ENCODE measurements at places on chromosomes 12 and 14. TPM values are rescaled to one million over a fixed set of nuclear protein-coding genes. Genes with fewer than 3 reads are reported as not detected.

- no peak for DNase-seq
Measured at GRCh38 chr14:38860530-38860929, 242.5 kb downstream of the SEC23A start.

- no peak for DNase-seq
Measured at GRCh38 chr12:111014547-111014946, 94.2 kb upstream of the MYL2 start.

DNA sequence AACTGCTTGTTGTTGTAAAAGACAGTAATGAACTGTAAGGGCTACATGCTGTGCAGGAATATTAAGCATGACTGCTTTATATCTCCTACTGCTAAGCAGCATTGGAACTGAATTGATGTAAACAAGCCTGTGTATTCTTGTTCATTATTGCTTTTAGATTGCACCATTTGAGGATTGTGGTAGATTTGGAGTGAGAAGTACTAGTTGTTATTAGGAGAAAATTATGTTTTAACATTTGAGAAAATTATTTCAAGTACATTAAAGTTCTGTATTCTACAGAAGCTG is 212.7 kb downstream of the ERC1 start:
- no peak for DNase-seq

DNA sequence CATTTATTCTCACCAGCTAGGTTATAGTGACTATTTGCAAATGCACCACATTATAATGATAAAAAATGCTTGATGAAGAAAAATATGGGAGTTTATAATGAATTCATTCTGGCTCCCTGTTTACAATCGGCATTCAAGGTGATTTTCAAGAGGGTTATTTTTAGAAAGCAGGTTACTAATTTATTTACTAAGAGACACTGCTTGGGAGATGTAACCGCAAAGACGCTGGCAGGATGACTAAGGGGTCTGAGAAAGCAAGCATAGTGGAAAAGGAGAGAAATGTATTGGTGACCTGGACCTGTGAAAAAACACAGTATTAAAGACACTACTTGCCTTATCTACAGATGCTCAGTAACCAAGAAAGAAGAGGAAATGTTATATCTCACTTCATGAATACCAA is 13.3 kb upstream of the PITPNM2 start:
- DNase-seq = no peak

DNA sequence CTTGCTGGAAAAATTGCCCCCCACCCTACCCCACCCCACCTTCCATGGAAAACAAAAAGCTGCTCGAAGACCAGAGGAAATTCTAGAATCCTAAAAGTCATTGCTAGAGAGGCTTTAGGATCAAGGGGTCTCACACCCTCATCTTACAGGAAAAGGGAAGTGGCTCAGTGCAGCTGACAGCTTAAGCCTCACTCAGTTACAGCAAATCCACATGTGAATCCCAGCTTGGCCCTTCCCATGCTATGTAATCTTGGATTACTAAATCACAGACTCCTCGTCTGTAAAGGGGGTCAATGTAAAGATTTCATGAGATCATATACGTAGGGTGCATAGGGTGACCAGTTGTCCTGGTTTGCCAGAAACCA is 25.9 kb downstream of the CMKLR1 start:
- no peak for DNase-seq

GRCh38 chr14:73887694-73888459 is 1.2 kb downstream of the ZNF410 start:
- DNase-seq = no peak

DNA sequence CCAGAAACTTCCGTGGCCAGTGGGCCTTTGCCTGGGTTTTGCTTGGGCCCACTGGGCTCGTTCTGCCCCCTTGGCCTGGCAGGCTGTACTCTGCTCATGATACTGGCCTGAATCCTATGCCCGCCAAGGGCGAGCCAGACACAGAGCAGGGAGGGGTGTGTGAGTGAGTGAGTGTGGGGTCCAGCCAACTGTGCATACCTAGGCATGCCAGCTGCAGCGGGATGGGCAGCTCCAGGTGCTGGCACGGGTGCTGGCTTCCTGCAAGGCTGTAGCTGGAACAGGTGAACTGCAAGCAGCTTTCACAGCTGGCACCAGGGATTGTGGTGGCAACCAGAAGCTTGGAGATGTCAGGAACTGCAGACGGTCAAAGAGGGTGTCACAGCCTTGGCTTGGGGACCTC is 1276.4 kb downstream of the SLC16A7 start:
- DNase-seq = no peak

GRCh38 chr14:101350021-101350420 is 211.3 kb upstream of the DIO3 start:
- no peak for DNase-seq

DNA sequence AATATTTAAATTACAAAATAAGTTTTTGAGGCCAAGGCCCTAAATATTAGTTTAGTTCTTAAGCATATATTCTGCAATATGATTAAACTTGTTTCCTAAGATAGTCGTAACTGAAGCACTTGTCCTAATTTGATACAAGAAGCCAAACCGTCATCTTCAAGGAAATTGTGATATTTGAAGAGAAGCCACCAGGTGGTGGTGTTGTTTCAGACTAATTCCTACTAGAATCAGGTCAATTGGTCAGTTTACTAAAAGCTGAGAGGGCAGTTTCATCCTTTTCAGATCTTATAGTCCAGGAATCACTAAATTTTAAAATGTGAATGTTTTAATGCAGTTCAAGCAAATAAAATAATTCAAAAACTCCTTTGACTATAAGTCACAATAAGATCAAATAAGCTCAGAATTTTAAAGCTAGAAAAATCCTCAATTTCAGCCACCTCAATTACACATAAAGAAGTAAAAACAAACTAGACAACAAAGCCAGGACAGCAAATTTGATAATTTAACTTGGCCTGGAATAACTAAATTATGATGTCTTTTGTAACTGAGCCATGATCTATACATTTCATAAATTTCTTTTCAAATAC is 7.1 kb upstream of the ARL1 start:
- DNase-seq = peak; percentile 78

GRCh38 chr12:50458606-50459005 is 46.2 kb upstream of the DIP2B start:
- DNase-seq = peak; percentile 70

- DNase-seq = no peak
Measured at GRCh38 chr14:98177551-98177950, 1094.4 kb downstream of the BCL11B start.

DNA sequence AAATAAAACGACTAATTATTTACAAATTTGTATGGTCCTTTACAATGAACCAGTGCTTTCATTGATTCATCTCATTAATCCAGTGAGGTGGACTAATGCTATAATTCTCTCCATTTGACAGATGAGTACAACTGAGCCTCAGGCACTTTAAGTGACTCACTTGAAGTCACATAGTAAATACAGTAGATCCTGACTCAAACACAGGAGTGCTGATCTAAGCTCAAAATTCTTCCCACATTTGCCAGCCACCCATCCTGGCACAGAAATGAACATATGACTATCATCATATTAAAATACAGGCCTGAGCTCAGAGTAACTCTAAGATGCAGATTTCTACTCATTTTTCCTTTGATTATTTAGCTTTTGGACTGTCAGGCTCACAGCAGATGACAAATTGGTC is 30.6 kb downstream of the SLC16A7 start:
- peak; percentile 6 for DNase-seq

DNA sequence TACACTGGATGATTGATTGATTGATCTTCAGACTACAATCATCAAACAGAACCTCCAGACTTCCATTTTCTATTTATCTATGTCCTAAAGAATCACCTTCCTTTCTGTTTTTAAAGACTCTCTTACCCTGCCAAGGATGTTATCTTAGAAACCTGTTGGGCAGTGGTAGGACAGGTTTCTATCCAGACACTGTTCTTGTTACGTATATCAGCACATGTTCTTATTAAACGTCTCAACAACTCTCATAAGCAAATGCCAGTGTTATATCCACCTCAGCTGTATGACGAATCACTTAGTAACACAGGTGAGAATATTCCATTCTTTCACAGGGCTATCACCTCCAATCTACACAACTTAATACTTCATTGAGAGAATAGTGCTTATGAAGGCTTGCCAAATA is 40.2 kb upstream of the RPL10L start:
- DNase-seq = no peak

DNA sequence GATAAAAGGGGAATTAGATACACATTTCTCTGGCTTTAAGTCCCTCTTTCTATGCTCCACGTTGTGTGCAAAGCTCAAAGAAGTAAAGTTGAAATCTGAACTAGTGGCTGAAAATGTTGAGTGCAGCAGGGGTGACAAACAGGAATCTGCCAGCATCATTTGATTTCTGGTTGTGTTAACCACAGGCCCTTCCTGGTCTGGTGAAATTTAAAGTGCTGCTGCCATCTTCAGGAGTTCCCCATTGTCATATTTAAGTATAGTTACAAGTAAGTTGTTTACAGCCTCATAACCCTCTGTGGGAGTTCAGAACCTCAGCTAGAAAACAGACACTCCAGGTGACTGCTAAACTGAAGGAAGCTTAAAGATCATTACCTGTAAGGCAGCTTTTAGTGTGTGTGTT is 90.9 kb upstream of the CCDC196 start:
- no peak for DNase-seq

DNA sequence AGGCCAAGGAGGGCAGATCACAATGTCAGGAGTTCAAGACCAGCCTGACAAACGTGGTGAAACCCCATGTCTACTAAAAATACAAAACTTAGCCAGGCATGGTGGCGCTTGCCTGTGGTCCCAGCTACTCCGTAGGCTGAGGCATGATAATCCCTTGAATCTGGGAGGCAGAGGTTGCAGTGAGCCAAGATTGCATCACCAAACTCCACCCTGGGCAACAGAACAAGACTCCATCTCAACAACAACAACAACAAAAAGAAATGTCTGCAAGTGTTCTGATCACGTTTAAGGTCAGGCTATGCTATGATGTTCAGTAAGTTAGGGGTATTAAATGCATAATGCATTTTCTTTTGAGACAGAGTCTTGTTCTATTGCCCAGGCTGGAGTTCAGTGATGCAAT is 6.7 kb upstream of the PLD4 start:
- DNase-seq = no peak

DNA sequence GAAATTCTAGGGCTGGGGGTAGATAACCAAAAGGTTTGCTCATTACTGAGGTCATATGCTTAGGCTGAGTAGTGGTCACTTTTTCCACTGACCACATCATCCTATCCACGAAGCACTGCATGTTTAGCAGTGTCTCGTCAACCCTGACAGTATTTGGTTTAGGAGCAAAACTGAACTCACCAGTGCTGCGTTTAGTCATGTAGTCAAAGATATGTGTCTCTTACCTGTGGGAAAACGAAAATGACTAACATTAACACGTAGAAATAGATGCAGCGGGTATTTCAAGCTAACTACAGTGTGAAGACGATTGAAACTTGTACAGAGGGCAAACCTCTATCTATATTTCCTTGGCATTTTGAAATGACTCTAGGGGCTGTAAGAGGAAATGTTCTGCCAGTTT is 34.6 kb downstream of the MTHFD1 start:
- peak; percentile 64 for DNase-seq

GRCh38 chr12:52581066-52581465 is 7.4 kb upstream of the KRT74 start:
- no peak for DNase-seq

- no peak for DNase-seq
Measured at GRCh38 chr14:22991852-22992251, 9.5 kb upstream of the AJUBA start.

GRCh38 chr14:68593806-68594536 is 198.9 kb downstream of the ZFP36L1 start:
- peak; percentile 56 for DNase-seq

DNA sequence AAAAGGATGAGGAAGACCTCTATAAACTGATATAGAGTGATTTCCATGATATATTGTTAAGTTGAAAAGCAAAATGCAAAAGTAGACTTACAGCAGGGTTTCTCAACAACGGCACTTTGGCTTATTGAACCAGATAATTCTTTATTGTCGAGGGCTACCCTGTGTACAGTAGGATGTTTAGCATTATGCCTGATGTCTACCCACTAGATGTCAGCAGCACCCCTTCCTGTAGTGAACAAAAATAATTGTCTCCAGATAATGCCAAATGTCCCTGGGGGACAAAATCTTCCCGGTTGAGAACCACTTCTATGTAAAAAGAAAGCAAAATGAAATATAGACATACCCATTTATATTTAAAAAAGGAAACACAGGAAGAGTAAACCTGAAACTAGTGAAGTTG is 32.4 kb downstream of the ABCD2 start:
- no peak for DNase-seq

- no peak for DNase-seq
Measured at GRCh38 chr14:66365388-66365787, 120.8 kb upstream of the CCDC196 start.

DNA sequence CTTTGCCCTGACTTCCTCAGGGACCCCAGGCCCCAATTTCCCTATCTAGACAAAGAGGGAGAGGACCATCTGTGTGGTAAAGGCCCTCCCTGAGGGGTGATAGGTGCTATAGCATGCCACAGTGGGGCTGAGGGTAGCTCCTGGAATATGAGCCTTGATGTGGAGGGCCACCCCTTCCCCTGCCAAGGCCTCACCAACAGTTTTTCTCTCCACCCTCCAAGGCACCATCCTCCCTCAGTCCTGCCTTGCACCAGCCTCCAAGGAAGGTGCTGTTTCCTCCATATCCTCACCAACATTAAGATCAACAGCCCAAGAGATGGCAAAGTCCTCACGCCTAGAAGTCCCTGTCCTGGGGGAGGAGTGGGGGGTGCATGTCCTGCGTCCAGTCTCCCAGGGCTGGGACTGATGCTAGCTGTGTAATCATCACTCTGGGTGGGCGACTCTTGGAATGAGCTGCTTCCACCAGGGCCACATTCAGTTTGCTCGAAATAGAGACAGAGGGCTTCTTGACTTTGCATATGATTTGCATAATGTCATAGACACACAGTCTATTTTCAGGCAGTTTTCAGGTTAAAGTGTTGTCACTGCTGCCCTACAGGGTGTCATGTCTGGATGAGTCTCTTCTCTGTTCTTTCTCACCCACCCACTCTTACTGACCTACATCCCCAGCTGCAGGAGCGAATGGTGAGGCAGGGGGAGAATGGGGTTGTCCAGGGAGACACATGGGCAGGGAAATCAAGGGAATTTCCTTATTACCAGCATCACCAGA is 17.4 kb downstream of the ACVRL1 start:
- DNase-seq = no peak

The TAS2R20 gene
- 2.1 TPM for total RNA-seq

The TAMALIN gene
- 12.1 TPM for total RNA-seq

The CEBPE gene
- not detected for total RNA-seq

The LRRK2 gene
- 10.8 TPM for total RNA-seq

The FOXM1 gene
- total RNA-seq = 7.3 TPM

The ALG10 gene
- 5.8 TPM for total RNA-seq

The PCBP2 gene
- 251 TPM for total RNA-seq

The FMNL3 gene
- total RNA-seq = 22.5 TPM

The MYH6 gene
- not detected for total RNA-seq

The BIN2 gene
- total RNA-seq = not detected

The ARHGAP9 gene
- total RNA-seq = under 0.01 TPM
